ENCODE measurements at places on chromosomes 6 and 20. TPM values are rescaled to one million over a fixed set of nuclear protein-coding genes. Genes with fewer than 3 reads are reported as not detected.

The DEFB132 gene
- not detected for polyA plus RNA-seq

The SLC24A3 gene
- polyA plus RNA-seq = 19.9 TPM

The ITPA gene
- 51.6 TPM for polyA plus RNA-seq

The CAPN11 gene
- polyA plus RNA-seq = 0.54 TPM

The MOG gene
- not detected for polyA plus RNA-seq

The TNFRSF6B gene
- polyA plus RNA-seq = 1.1 TPM

The RBM38 gene
- polyA plus RNA-seq = 49.2 TPM

The BPIFB1 gene
- 0.09 TPM for polyA plus RNA-seq

DNA sequence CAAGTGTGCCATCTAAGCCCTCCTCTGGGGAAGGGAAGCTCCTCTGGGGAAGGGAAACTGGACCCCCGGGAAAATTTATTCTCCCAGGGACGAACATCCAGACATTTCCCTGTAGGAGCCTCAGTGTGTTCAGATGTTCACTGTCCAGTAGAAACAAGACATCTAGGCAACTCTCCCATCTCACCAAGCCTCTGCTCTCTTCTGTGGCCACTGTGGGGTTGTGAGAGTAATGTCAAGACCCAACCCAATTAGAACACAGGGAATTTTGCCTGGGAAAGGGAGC lies 3.6 kb upstream of the PTGIS start:
- peaks cover 5% of the 10 kb centered on the region for H3K27me3 ChIP-seq
- no peak overlapping the region for H3K4me3 ChIP-seq
- H3K27ac ChIP-seq = no peak overlapping the region

DNA sequence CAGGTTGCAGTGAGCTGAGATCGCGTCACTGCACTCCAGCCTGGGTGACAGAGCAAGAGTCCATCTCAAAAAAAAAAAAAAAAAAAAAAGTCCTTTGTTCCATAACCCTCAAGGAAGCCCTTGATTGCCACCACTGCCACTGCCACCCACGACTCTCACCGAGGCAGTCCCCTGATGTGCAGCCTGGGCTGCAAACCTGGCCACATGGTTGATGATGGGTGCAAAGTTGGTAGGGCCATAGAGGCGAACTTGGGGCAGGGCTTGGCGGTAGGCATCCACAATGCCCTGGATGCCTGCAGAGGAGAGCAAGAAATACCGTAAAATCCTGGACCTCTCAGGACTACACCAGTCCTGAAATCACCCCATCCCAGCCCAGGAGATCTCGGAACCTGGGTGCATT lies 11.5 kb downstream of the SPAG4 start:
- no peak overlapping the region for H3K27ac ChIP-seq
- H3K36me3 ChIP-seq = peaks cover 60% of the 10 kb centered on the region
- DNase-seq = no peak
- H3K4me1 ChIP-seq = no peaks in the 10 kb centered on the region
- no peaks in the 10 kb centered on the region for H3K27me3 ChIP-seq

DNA sequence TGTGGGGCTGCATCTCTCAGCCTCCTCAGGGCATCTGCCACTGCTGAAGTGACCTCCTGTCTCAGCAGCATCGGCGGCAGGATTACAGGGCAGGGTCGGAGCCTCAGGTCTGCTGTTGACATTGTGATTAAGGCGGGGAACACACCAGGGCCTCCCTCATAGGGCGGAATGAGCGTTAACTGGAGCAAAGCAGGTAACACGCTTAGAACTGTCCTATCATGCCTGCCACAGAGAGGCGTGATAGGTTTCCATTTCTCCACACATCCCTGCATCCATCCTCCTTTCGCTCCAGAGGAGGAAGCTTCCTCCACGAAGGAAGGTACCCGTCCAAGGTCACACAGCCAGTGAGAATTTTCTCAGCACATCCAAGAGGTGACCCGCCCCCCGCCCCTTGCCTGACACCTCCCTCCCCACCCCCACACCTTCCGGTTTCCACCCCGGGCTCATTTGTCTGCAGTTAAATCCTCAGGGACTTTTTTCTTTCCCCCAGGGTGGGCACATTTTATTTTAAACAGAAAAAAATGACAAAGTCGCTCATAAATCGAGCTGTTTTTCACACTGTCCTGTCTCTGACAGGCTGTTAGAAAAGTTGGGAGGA lies 200.8 kb downstream of the TFAP2C start:
- H3K36me3 ChIP-seq = no peaks in the 10 kb centered on the region
- peaks cover 47% of the 10 kb centered on the region for H3K27me3 ChIP-seq
- DNase-seq = no peak
- H3K27ac ChIP-seq = no peak overlapping the region

- DNase-seq = peak; percentile 74
- H3K4me3 ChIP-seq = no peak overlapping the region
- peaks cover 10% of the 10 kb centered on the region for H3K36me3 ChIP-seq
Observed at GRCh38 chr6:107646176-107646575, 156.3 kb downstream of the SOBP start.

- H3K27ac ChIP-seq = no peak overlapping the region
- DNase-seq = no peak
- no peaks in the 10 kb centered on the region for H3K36me3 ChIP-seq
- H3K27me3 ChIP-seq = no peaks in the 10 kb centered on the region
- no peaks in the 10 kb centered on the region for H3K4me1 ChIP-seq
- no peak overlapping the region for H3K4me3 ChIP-seq
Observed at GRCh38 chr6:15990179-15990578, 138.7 kb upstream of the MYLIP start.

DNA sequence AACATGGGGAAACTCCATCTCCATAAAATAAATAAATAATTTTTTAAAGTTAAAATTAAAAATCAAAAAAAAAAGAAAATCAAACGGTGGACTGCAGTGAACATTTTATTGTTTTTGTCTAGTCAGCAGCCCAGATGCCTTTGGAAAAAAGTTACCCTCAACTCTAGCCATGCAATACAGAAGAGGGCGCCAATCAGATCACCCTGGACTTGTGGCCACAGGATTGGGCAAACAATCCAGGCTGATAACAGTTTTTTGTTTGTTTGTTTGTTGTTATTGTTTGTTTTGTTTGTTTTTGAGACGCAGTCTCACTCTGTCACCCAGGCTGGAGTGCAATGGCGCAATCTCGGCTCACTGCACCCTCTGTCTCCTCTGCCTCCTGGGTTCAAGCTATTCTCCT lies 30.5 kb upstream of the NELFCD start:
- no peaks in the 10 kb centered on the region for H3K4me1 ChIP-seq
- no peak overlapping the region for H3K4me3 ChIP-seq
- H3K36me3 ChIP-seq = no peaks in the 10 kb centered on the region

DNA sequence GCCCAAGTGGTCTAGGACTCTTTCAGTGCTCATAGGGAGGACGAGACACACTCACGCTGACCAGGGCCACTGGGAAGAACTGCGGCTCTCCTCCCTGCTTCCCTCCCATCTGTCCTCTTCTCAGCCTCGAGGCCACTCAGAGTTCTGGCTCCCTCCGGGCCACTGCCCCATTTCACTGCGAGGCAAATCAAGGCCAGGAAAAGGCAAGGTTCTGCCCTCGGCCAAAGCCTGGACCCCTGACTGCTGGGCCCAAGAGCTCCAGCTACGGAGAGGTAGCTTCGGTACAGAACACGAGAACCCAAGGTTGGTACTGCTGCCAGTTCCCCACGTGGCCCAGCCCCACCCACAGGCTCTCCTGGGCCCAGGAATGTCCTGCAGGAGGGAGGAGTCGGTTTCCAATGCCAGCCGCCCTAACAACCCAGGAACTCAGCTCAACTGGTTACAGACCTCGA lies 14.7 kb downstream of the PI16 start:
- peaks cover 12% of the 10 kb centered on the region for H3K4me1 ChIP-seq
- H3K4me3 ChIP-seq = no peak overlapping the region
- H3K27me3 ChIP-seq = no peaks in the 10 kb centered on the region
- peak; percentile 1 for DNase-seq
- H3K27ac ChIP-seq = no peak overlapping the region

- H3K4me1 ChIP-seq = no peaks in the 10 kb centered on the region
- H3K4me3 ChIP-seq = no peak overlapping the region
- H3K27me3 ChIP-seq = peaks cover 28% of the 10 kb centered on the region
- H3K27ac ChIP-seq = no peak overlapping the region
Observed at GRCh38 chr20:56808732-56809131, 179.6 kb downstream of the TFAP2C start.

All from muscle of leg (tissue), 16 donors.